Vagina (tissue), 2 donors: ENCODE measurements at places on chromosomes 4 and X. TPM values are rescaled to one million over a fixed set of nuclear protein-coding genes. Genes with fewer than 3 reads are reported as not detected.

Gene TRIM61
- not detected for total RNA-seq

Gene NSUN7
- total RNA-seq, result 5.6 TPM

Gene RBMXL3
- not detected for total RNA-seq

Gene MAGED2
- total RNA-seq, result 116 TPM

Gene NLGN4X
- 2.5 TPM for total RNA-seq

- DNase-seq, result no peak
Measured at GRCh38 chrX:77446029-77446585, 1.1 kb upstream of the FGF16 start.

DNA sequence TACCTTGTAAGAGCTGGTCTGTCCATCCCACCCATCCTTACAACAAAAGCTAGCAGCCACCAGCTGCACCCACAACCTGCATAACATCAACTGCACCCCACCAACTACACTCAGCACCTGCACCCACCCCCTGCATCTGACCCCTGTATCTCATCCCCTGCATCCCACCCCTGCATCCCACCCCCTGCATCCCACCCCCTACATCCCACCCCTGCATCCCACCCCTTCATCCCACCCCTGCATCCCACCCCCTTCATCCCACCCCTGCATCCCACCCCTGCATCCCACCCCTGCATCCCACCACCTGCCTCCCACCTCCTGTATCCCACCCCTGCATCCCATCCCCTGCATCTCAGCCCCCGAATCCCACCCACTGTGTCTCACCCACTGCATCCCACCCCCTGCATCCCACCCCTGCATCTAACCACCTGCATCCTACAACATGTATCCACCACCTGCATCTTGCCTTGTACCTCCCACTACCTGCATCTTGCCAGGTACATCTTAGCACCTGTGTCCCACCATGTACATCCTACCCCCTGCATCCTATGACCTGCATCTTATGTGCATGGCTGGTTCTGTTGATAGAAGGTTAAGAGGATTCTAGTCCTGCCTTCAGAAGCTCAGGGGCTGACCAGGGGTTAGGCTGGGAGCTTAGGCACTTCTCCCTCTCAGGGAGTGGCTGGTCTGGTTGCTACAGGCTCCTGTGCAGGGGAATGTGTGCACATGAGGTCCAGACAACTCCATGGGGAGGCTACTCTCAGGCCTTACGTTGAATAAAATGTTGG, 9.4 kb downstream of the TMEM271 start:
- DNase-seq, result no peak
